ENCODE measurements at places on chromosomes 16 and 17.
A peak's percentile ranks its signal among the peaks of the same experiment; 100 is the strongest.

- no peak for DNase-seq
Measured at GRCh38 chr16:67727521-67728485, 8.7 kb upstream of the GFOD2 start.

DNA sequence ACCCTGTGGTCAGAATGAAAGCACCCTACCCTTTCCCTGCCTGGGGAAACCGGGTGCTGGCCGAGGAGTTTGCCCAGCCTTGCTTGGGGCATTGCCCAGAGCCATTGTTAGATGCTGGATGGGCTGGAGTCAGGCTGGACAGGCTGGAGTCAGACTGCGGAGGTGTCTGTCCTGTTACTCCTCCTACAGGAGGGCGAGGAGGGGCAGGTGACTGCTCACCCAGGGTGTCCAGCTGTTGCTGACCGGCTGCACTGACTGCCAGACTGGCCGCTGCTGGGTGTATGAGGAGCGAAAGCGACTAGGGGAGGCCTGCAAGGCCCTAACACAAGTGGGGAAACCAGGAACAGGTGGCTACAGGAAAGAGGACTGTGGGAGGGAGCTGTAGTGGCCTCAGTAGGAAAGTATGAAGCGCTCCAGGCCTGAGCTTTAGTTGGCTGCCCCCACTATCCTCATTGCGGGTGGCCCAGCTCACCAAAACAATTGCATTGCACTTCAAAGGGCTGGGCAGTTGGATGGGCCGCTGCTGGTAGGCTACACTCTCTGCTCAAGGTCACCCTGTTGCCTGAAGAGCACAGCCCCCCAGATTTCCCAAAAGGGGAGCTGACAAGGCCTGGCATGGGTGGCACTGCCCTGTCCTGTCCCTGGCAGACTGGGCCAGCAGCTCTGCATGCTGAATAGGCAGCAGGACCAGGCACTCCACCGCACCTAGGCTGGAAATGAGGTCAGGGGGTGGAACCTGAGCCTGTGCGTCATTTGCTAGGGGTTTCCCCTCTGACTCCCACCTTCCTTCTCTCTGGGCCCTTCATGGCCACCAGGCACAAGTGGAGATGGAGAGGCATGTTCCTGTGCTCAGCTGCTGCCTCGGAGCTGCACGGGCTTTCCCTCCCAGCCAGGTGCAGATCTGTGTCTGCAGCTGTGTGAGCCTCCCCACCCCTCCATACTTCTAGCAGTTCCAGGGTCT, 18.4 kb downstream of the LDHD start:
- no peak for DNase-seq

- DNase-seq: peak; percentile 56
Measured at GRCh38 chr16:85309656-85310587, 197.7 kb upstream of the CIBAR2 start.

DNA sequence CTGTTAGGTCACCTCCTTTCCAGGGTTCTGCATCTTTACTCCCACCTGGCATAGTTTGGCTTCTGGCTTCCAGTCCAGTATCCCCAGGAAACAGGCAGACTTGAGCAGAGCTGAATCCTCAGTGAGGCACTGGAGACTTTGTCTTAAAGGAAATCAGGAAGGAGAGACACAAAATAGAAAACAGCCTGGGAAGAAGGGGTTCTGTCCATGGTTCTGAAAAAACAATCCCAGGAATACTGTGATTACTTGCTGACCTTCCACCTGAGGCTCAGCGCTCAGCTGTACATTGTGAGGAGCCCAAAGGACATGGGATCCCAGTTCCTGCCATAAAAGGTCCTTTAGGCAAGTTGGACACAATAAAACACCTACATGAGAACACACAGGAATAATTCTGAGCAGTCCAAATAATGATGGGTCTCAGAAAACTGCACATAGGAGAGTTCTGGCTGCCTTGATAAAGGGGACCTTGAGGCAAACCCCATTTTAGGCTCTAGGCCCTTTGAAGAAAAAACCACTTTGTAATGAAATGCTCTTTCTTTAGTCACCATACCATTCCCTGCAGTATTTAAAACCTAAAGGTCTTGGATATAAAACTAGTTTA, 81.4 kb upstream of the CRHR1 start:
- DNase-seq: no peak

DNA sequence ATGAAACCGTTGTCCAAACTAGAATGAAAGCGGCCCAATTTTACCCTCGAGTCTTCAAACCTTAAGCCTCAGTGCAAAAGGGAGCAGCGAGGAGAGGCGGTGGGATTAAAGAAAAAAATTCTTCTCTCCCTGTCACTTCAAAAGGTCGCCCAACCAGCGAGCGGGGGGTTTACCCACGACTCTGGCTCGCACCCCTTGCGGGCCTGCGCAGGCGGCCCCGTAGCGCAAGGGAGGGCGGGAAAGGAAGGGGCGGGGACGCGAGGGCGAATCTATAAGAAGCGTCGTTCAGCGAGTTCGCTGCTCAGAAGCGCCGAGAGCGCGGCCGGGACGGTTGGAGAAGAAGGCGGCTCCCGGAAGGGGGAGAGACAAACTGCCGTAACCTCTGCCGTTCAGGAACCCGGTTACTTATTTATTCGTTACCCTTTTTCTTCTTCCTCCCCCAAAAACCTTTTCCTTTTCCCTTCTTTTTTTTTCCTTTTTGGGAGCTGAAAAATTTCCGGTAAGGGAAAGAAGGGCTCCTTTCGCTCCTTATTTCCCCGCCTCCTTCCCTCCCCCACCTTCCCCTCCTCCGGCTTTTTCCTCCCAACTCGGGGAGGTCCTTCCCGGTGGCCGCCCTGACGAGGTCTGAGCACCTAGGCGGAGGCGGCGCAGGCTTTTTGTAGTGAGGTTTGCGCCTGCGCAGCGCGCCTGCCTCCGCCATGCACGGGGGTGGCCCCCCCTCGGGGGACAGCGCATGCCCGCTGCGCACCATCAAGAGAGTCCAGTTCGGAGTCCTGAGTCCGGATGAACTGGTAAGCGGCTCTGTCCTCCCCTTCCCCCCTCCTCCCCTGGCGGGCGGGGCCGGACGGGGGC, at the start of gene POLR2A:
POLR2A (plus strand) TSS at position 300 of the 852 bp plus-strand sequence.
- peak; percentile 94 for DNase-seq
